Mesenteric fat pad (tissue), 1 donor: ENCODE measurements at places on chromosomes 3 and 15. TPM values are rescaled to one million over a fixed set of nuclear protein-coding genes. Genes with fewer than 3 reads are reported as not detected.

The NME9 gene
- not detected for total RNA-seq

DNA sequence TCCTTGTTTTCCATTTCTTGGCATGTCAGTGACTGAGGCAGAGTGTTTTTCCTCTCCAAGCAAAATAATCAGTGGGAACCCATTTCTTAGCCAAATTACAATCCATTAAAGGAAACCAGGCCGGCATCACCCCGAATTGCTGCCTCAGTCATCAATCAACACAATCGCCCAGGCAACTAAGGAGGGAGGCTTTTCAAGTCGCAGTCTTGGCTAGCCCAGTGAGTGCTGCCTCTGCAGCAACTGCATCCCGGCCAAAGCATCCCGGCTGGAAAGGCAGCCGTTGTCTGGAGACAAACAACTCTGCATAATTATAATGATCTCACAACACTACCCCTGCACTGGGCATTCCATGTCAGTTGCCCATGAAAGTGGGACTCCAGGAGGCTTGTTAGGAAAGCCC lies 213.5 kb upstream of the PRICKLE2 start:
- DNase-seq = no peak

GRCh38 chr15:58420579-58421043 lies 11.2 kb upstream of the LIPC start:
- DNase-seq = no peak

GRCh38 chr3:80014576-80014975 lies 246.8 kb upstream of the ROBO1 start:
- DNase-seq = no peak

DNA sequence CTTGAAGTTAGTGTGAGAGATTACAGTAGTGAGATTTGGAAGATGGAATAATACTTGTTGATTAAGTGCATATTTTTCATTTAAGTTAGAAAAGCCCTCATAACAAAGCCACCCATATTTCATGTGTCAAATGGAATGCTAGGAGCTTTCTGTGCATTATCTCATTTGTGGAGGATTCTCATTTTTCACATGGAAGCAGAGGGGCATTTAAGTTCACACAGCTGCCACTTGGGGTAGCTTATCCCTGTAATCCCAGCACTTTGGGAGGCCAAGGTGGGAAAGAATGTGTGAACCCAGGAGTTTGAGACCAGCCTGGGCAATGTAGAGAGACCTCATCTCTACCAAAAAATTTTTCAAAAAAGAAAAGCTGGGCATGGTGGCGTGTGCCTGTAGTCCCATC lies 55.2 kb downstream of the RAB7A start:
- no peak for DNase-seq
